Stomach (tissue), 19 donors: ENCODE measurements at places on chromosomes 16 and 17. TPM values are rescaled to one million over a fixed set of nuclear protein-coding genes. Genes with fewer than 3 reads are reported as not detected.

The RAB40C gene
- 22.1 TPM for polyA plus RNA-seq

The HSF4 gene
- polyA plus RNA-seq, result 65.4 TPM

The AOC2 gene
- 0.50 TPM for polyA plus RNA-seq

The UNC45B gene
- polyA plus RNA-seq, result 0.15 TPM

The ABCA10 gene
- polyA plus RNA-seq, result 1.9 TPM
